GM04504 (cell line): ENCODE measurements at places on chromosomes 11 and 22.

DNA sequence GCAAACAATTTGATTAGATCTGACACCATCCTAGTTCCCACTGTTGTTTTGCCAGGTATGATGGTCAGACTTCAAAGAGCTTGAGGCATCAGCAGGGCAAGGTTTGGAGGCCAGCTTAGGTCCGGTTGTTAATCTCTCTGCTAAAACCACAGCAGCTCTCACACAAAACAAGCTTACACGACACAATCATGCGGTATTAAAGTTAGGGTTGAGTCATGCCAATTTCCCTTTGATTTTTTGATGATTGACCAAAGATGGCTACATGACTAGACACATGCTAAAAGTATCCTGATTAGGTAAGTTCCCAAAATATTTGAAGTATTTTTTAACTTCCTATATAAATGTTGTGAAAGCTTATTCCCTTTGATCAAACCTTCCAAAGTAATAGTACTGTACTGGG is 145.9 kb downstream of the ELP4 start:
- DNase-seq, result peak; percentile 54

GRCh38 chr11:47523490-47524225 is 29.3 kb downstream of the CELF1 start:
- DNase-seq, result peak; percentile 60

- DNase-seq, result no peak
These were observed 5.8 kb upstream of the OR52E5 start for GRCh38 chr11:5887172-5887571.

DNA sequence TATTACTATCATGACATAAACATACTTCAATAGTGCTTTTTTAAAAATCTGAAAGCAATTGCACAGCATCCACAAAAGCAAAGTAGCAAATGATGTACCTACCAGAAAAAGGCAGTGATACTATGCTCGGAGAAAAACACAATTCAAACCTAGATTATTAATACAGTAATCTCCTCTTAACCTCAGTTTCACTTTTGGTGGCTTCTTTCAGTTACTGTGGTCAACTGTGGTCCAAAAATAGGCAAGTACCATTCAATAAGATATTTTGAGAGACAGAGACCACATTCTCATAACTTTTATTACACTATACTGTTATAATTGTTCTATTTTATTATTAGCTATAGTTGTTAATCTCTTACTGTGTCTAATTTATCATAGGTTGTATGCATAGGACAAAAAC is 20.8 kb downstream of the KCNA4 start:
- no peak for DNase-seq

DNA sequence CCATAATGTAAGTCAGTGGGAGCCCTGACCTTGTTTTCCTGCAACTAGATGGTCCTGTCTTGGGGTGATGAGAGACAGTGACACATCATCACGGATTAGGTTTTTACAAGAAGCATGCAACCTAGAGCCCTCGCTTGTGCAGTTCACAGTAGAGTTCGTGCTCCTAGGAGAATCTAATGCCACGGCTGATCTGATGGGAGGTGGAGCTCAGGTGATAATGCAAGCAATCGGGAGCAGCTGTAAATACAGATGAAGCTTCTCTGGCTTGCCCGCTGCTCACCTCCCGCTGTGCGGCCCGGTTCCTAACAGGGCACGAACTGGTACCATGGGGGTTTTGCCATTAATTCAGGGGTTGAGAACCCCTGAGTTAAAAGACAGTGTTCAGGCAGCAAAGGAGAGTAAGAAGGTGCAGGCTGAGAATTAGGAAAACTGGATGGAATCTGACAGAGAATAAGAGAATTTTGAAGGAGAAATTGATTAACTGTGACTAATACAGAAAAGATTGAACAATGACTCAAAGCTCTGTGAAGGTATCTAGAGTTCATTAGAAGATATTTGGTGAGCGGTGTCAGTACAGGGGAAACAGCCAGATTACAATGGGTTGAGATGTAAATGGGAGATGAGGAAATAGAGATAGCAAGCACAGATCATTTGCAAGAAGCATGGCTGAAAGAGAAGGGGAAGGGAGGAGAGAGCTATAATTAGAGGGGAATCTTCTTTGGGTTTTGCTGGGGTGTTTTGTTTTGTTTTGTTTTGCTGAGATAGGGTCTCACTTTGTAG is 21.0 kb downstream of the WEE1 start:
- DNase-seq, result no peak

DNA sequence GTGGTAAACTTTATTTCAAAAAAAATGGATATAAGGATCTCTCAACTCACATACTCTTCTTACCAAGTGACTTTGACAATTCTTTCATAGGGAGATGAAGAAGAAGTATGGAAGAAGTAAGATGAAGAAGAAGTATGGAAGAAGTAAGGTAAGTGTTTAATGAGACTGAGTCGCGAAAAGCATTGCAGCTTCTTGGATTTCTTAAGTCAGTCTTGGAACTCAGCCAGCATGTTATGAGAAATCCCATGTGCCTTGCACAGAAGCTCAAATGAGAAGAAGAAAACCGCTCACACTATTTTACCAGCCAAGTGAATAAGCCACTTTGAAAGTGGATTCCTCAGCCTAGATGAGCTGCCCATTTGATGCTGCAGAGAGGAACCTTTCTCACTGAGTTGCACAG is 332.0 kb upstream of the CCDC179 start:
- DNase-seq, result no peak

- no peak for DNase-seq
These were observed 18.8 kb upstream of the ADORA2A start for GRCh38 chr22:24408630-24409029.

DNA sequence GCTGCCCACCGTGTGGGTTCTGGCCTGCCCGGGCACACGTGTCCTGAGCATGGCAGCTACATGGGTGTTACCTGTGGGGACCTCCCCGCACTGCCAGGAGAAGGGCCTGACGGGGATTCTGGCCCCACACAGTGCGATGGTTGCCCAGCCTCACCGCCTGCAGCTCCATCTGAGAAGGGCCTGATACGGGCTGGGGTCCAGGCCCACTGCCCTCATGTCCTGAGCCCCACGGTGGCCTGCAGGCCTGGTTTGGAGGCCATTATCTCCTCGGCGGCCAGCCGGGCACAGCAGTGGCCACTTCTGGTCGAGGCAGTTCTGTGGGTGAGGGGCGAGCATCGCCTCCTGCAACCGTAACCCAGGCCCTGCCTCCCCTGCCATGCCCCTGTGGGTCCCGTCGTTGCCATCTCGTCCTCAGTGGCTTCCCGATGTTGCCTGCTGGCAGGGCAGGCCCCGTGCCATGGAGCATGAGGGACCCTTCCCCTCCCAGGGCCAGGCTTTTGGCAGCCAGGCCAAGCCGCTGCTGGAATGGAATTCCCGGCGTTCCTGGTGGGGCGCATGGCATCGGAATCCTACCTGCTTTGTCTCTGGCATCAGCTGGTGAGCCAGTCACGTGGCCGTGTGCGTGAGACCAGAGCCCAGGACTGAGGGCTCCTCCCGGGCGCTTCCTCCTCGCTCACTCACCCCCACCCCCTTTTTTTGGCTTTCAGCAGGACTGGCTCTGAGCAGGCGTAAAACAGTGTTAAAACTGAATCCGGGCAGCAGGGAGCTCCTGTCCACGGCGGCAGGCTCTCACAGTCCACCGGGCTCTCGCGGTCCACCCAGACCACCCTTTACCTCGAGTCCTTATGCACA is 71.9 kb upstream of the PPARA start:
- peak; percentile 75 for DNase-seq

- no peak for DNase-seq
These were observed 55.8 kb upstream of the RRAS2 start for GRCh38 chr11:14414470-14415461.

GRCh38 chr11:132626446-132626845 is 905.9 kb downstream of the OPCML start:
- no peak for DNase-seq

DNA sequence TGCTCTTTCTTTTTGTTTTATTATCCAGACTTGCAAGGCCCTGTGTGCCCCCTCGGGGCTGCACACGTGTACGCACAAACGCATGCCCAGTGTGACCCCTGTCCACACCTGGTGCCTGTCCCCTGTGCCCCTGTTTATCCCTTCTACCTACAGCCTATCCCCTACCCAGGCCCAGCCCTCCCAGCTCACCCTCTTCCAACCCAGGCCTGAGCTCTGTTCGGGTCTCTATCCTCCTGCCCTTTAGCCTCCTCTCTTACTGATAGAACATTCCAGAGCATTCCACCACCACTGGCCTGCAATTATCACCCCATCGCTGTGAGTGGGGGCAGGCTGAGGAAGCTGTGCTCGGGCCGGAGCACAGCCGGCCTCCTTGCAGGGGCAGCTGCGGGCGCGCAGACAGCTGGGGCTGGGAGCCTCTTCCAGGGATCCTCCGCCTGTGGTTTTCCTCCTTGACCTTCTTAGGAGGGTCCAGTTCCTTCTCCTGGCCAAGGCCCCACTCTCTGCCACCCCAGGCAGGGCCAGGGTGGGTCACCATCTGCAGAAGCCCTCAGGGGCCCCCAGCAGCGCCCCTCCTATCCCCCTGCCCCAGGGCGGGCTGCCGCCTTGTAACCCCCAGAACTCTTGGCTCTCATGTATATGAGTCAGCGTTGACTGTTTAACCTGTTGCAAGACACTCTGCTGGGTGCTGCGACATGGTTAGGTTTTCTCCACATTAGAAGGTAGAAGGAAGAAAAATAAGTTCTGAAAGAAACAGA is 41.8 kb upstream of the KCNQ1OT1 start:
- DNase-seq, result peak; percentile 27

GRCh38 chr11:68551223-68551622 is 90.7 kb downstream of the PPP6R3 start:
- no peak for DNase-seq

GRCh38 chr11:110711776-110712658 is at the start of gene ARHGAP20:
Gene ARHGAP20, minus strand, starts transcription at chr11:110712437. Its CDS starts 206 bp downstream, at chr11:110712231.
- DNase-seq, result no peak

DNA sequence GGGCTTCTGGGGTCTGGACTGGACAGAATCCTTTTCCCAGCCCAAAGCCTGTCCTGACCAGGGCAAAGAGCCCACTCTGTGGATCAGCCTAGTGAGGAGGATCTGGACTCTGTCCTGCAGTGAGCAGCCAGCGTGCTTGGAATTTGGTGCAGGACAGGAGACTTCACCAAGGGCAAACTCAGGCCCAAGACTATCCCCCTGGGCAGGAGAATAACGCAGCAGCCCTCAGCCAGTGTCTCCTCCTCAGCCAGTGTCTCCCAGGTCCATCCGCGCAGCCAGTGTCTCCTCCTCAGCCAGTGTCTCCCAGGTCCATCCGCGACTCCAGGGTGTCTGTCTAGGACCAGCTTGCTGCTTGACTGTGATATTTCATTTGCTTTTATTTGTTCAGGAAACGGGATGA is 1334.0 kb downstream of the TBC1D22A start:
- DNase-seq, result no peak

DNA sequence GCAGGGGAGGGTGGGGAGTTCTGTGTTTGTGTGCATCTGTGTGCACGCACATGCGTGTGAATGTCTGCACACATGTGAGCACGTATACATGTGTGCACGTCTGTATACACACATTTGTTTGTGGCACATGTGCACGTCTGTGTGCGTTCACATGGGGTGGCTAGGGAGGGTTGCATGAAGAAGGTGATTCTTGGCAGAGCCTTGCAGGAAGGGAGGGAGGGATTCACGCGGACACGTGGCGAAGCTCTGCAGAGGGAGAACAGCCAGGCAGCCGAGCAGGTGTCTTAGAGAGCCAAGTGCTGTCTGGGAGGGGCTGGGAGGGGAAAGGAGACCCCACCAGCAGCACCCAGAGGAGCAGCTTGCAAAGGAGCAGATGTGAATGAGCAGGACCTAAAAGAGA is 372.1 kb downstream of the BRD1 start:
- no peak for DNase-seq

- no peak for DNase-seq
These were observed 153.2 kb upstream of the CCDC179 start for GRCh38 chr11:23013509-23013908.

- DNase-seq, result no peak
These were observed 11.6 kb downstream of the SREBF2 start for GRCh38 chr22:41844513-41844912.

- DNase-seq, result no peak
These were observed 71.2 kb downstream of the MICAL3 start for GRCh38 chr22:17953147-17953546.

DNA sequence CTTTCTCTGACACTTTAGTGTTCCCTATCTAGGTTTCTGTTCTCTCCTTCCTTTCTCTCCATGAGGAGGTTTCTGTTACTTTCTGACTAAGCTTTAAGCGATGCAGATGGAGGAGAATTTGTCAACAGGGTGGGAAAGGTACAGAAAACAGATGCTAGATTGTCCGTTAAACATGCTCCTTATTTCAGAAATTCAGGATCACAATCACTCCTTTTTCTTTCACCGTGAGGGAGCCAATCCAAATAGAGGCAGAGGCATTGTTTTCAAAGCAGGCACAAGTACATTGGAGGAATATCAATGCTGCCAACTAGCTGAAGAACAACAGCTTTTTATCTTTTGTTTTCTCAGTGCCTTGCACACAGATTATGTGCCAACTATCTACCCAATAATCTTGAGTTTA is 215.7 kb upstream of the FOLH1 start:
- DNase-seq, result no peak

DNA sequence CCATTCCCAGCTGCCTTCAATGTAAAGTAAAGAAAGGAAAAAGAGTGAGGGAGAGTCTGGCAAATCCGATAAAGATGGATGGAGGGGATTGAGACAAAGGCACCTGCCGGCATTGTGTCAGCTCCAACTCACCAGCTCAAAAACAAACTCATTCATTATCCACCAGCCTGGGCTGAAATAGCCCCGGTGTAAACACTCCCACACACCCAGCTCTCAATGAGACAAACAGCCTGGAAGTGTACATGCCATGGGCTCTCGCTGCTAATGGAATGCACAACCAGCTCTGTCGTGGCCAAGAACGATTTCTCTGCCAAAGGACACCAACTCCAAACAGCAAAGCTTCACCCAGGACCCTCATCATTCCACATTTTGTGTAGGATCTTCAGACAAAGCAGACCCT is 89.3 kb upstream of the OPCML start:
- DNase-seq, result no peak

GRCh38 chr22:32674925-32675825 is 126.3 kb upstream of the TIMP3 start:
- DNase-seq, result no peak

DNA sequence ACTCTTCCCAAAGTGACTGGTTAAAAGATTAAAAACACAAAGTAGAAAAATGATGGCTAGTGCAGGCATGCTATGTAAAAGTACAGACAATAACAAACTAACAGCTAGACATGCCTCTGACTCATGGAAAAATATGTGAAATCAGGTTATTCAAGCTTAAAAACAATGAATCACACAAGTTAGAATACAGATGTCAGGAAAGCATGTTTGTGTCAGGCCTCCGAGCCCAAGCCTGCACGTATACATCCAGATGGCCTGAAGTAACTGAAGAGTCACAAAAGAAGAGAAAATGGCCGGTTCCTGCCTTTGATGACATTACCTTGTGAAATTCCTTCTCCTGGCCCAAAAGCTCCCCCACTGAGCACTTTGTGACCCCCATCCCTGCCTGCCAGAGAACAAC is 110.1 kb downstream of the NOX4 start:
- peak; percentile 76 for DNase-seq
